Aorta (tissue), 5 donors: ENCODE measurements at places on chromosomes 5 and 9. TPM values are rescaled to one million over a fixed set of nuclear protein-coding genes. Genes with fewer than 3 reads are reported as not detected.

DNA sequence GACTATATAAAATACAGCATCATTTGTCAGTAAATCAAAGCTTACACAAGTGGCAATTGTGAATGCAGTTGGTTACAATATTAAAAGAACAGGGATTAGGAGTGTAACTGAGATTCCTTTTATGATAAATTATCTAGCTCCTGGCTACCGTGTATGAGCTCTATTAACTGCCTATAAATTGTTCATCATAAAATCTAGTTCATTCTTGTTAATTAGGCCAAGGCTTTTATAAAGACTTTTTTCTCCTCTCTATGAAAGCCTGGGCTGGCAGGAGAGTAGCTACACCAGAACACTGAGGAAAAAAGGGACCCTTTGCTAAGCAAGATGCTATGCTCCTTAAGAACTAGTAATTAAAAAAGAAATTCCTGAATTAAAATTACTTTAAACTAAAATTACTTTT, 132.4 kb upstream of the MEF2C start:
- no peak for DNase-seq
- no peaks in the 10 kb centered on the region for H3K36me3 ChIP-seq
- no peaks in the 10 kb centered on the region for H3K27me3 ChIP-seq
- H3K4me1 ChIP-seq: no peaks in the 10 kb centered on the region
- H3K4me3 ChIP-seq: no peak overlapping the region
- no peak overlapping the region for H3K27ac ChIP-seq

DNA sequence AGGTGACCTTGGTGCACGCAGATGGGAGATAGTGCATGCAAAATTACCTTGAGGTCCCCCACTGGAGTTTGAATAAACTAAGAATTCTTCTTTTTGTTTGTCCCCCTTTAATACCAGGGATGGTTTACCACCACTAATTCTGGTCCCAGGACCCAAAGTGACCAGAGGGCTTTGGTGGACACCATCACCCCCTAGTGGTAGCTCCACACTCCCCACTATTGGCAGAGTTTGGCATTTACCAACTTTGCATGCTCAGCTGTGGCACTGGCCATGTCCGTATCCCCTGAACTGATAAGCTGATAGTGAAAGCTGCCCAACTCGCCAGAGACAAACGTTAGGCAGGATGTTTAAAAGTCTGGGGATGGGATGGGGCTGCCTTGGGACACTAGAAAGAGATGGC, 3.3 kb downstream of the ASTN2 start:
- H3K27ac ChIP-seq: no peak overlapping the region
- no peaks in the 10 kb centered on the region for H3K36me3 ChIP-seq
- H3K4me1 ChIP-seq: no peaks in the 10 kb centered on the region
- DNase-seq: no peak

- H3K4me3 ChIP-seq: no peak overlapping the region
- no peak for DNase-seq
- H3K4me1 ChIP-seq: no peaks in the 10 kb centered on the region
- H3K27ac ChIP-seq: no peak overlapping the region
- no peaks in the 10 kb centered on the region for H3K27me3 ChIP-seq
- H3K36me3 ChIP-seq: no peaks in the 10 kb centered on the region
Measured at GRCh38 chr5:96045888-96046287, 84.2 kb upstream of the ELL2 start.

GRCh38 chr9:32350682-32351081, 33.8 kb upstream of the ACO1 start:
- H3K4me3 ChIP-seq: no peak overlapping the region
- H3K27me3 ChIP-seq: no peaks in the 10 kb centered on the region
- no peak for DNase-seq
- no peak overlapping the region for H3K27ac ChIP-seq
- H3K36me3 ChIP-seq: no peaks in the 10 kb centered on the region

DNA sequence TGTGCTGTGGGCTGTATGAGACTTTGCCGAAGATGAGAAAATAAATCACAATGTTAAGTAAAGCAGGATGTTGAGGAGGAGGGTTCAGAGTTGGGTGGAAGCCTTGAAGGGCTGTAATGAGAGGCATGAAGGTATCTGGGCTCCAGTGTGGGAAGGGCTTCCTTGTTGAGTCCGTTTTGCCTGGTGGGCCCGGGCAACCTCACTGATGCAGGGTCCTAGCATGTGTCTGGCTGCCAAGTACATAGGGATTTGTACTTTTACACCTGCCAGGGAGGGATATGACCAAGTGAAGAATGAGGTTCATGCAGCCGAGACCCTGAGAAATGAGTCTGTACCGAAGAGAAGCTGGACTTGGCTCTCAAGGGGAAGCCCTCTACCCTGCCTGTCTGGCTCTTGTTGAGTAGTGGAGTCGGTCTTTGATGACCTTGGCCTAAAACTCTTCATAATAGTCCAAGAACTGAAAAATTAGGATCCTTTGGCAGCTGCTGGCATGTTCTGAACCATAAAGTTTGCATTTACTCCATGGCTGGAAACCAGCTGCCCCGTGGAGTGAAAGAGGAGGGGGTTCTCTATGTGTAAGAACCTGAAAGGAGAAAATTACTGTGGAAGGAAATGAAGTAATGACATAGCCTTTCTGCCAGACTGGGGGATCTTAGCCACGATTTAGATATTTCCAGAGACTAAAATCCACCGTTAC, 59.0 kb upstream of the DPYSL3 start:
- no peaks in the 10 kb centered on the region for H3K27me3 ChIP-seq
- no peak for DNase-seq
- H3K36me3 ChIP-seq: no peaks in the 10 kb centered on the region
- H3K4me1 ChIP-seq: no peaks in the 10 kb centered on the region
- H3K27ac ChIP-seq: no peak overlapping the region
- H3K4me3 ChIP-seq: no peak overlapping the region

ACTBL2 gene
- total RNA-seq: not detected

LCN9 gene
- not detected for total RNA-seq

C9 gene
- total RNA-seq: 0.30 TPM

DAPK1 gene
- total RNA-seq: 41.7 TPM
